ENCODE measurements at places on chromosomes 7 and 10. TPM values are rescaled to one million over a fixed set of nuclear protein-coding genes. Genes with fewer than 3 reads are reported as not detected.

NYAP1 gene
- 1.2 TPM for total RNA-seq

KLF14 gene
- total RNA-seq, result 0.05 TPM

TMEM229A gene
- total RNA-seq, result not detected

ZNF503 gene
- 13.9 TPM for total RNA-seq
